ENCODE measurements at places on chromosomes 16 and 17.

DNA sequence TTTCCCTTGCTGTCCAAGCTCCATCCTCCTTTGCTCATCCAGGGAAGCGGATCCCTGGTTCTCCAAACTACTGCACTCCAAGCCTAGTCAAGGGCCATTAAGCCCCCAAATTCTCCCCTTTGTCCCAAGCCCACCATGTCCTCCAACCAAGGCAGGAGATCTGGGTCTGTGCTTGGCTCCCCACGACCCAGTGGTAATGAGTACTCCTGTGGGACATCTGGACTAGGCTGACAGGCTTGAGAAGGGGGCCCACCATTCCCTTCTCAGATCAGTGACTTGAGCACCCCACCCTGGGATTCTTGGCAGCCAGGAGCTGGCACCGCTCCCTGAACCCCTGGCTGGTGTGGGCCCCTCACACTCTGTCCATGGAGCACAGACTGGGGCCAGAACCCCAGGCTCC is 17.1 kb downstream of the OSBPL7 start:
- no peak for DNase-seq

GRCh38 chr17:78325076-78325687 is 34.7 kb downstream of the SOCS3 start:
- DNase-seq: no peak

DNA sequence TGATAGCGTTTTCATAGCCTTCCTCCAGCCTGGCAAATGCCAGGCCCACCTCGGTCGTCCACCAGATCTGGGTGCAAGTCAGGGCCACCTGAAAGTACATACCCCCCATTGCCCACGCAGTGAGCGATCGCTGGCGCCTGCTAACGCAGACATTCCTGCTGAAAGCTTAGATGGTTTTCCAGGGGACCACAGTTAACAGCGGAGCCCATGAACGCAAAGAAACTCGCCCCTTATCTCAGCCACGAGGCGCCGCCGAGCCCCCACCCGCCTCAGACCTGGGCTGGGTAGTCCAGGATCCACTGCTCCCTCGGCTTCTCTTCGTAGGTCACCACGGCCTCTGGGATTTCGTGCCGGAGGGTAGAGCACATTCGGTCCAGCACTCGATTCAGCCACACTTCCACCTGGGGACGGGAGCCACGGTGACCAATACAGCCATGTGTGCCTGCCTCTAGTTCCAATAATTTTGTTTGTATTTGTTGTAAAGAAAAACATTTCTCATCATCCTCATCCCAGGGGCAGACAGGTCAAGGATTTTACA is 74.5 kb downstream of the DNAH17 start:
- DNase-seq: no peak

GRCh38 chr16:11200592-11200991 is 55.4 kb downstream of the SOCS1 start:
- no peak for DNase-seq

DNA sequence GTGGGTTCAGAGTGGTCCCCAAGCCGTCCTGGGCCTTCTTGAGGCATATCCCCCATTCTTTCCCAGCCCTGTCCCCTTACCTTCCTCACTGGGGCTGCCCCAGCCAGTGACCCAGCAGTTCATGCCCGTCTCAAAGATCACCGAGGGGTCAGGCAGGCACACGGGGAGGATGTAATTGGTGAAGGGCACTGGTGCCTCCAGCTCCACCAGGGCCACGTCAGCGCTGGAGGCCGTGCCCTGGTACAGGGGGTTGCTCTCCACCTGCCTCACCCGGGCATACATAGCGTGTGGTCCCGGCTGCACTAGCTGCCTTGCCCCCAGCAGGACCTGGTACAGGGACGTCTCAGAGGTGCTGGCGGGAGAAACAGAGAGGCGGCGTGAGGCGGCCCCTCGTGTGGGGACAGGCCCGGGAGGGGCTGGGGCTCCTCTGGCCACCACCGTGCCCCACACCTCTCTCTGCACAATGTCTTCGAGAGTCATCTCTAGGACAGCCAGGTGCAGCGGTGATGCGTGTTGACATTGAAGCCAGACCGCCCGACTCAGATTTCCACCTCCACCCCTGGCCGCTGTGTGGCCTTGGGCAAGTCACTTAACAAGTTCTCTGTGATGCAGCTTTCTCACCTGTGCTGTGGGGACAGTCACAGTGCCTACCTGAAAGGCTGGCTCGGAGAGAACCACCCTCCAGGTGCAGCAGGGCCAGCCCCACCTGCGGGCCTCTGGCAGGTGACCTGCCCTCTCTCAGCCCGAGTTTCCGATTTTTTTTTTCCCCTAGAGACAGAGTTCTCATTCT is 5.8 kb downstream of the PRSS27 start:
- DNase-seq: no peak

Data from epithelial cell of proximal tubule (primary cell).